ENCODE measurements at places on chromosomes 5 and 9. TPM values are rescaled to one million over a fixed set of nuclear protein-coding genes. Genes with fewer than 3 reads are reported as not detected.
A peak's percentile ranks its signal among the peaks of the same experiment; 100 is the strongest.

Gene TAS2R1
- not detected for total RNA-seq

DNA sequence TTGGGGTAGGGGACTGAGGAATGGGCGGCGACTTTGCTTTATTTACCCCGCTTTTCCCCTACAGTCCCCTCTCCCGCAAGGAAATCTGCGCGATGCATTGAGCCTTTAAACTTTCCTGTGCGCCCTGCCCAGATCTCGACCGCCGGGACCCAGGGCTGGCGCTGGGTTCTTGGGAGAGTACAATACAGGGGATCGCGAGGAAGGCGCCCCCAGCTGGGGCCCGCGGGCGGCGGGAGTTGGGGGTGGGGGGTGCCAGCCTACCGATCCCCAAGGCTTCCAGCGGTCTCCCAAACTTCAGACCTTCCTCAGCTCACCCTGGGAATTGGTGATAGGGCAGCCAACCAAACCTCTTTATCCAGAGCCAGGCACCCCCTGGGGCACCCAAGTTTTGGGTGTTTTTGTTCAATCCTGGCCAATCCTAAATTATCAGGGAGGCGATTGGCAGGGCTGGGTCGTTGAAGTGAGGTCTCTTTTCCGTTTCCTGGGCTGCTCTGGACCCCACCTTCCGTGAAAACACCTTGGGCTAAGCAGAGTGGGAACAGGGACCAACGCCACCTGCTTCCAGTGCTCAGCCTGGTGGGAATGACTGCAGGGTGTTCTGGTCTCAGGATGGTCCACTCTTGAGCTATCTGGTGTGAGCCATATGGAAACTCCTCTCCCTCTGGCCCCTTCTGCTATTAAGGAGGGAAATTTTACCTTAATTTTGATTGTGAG lies 51.4 kb upstream of the DAB2IP start:
- DNase-seq = no peak

GRCh38 chr5:191036-191948 lies at the start of gene LRRC14B:
Gene LRRC14B, plus strand, starts transcription at chr5:191495. Its CDS starts 44 bp downstream, at chr5:191539.
- peak; percentile 74 for DNase-seq

- no peak for DNase-seq
Measured at GRCh38 chr5:143434261-143435209, 31.0 kb upstream of the NR3C1 start.

DNA sequence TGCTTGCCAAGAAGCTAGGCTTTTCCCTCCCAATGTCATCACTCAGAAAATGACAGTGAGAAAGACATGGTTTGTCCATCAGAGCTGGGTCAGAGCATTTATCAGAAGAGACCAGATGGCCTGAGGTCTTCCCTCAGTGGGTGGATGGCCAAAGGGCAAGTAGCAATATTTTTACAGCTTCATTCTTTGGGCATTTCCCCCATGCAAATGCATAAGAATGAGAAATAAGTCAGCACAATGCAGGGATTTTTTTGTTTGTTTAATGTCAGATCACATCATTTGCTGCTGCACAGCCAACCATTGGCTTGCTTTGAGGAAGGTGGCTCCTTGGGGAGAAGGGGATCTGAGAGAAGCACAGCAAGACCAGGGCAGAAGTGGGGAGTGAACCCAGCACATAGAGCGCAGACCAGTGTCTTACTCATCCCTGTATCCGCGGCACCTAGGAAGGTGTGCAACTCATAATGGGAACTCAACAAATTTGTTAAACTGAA lies 209.6 kb downstream of the SEMA6A start:
- DNase-seq = no peak

DNA sequence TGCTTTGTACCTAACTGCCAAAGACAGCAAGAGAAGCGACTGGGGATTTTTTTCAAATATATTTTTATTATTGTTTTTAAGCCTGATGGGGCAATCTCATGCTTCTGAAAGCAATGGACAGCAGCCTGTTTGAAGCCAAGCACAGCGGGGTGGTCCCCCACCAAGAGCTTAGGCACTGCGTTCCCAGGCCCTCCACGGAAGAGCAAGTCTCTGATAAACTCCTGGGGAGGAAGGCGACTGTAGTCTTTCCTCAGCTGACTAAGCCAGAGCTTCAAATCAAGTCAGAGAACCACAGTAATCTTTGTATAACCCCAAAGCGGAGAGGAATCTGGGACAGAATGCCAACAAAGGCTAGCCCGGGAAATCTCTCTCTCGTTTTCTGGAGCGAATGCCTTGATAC lies 54.4 kb downstream of the ARSB start:
- no peak for DNase-seq

Gene PGM5
- total RNA-seq = 30.8 TPM

- DNase-seq = no peak
Measured at GRCh38 chr5:179836225-179837019, 15.7 kb downstream of the SQSTM1 start.

Gene GABRA1
- total RNA-seq = not detected
